CD4-positive, alpha-beta memory T cell (primary cell): ENCODE measurements at places on chromosomes 4 and X. TPM values are rescaled to one million over a fixed set of nuclear protein-coding genes. Genes with fewer than 3 reads are reported as not detected.

- DNase-seq, result no peak
- no peaks in the 10 kb centered on the region for H3K27me3 ChIP-seq
- H3K36me3 ChIP-seq, result peaks cover 13% of the 10 kb centered on the region
- no peak overlapping the region for H3K27ac ChIP-seq
- H3K4me1 ChIP-seq, result no peaks in the 10 kb centered on the region
- H3K4me3 ChIP-seq, result no peak overlapping the region
These were observed 113.4 kb downstream of the ZAR1 start for GRCh38 chr4:48603366-48604003.

DNA sequence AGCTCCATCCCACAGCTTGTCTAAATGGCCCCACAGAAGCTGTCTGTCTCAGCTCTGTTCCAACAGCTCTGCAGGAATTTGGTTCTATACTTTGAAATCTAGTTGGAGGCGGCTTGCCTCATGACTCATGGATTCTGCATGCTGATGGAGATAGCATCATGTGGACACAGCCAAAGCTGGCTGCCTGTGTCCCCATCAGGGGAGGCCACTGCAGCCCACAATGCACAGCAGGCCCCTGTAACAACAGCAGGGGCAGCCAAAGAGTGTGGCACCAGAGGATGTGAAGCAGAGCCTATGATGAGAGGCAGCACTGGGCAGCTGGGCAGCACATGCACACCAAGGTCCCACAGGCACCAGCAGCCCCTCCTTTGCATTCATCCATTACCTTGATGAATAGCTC is 67.2 kb downstream of the DCAF12L1 start:
- H3K4me3 ChIP-seq, result no peak overlapping the region
- H3K36me3 ChIP-seq, result no peaks in the 10 kb centered on the region
- no peaks in the 10 kb centered on the region for H3K4me1 ChIP-seq
- H3K27ac ChIP-seq, result no peak overlapping the region
- DNase-seq, result no peak

- no peaks in the 10 kb centered on the region for H3K4me1 ChIP-seq
- no peak overlapping the region for H3K4me3 ChIP-seq
- no peak overlapping the region for H3K27ac ChIP-seq
- no peaks in the 10 kb centered on the region for H3K27me3 ChIP-seq
- no peak for DNase-seq
These were observed 165.0 kb downstream of the RBM46 start for GRCh38 chr4:154946113-154946512.

The FGF13 gene
- total RNA-seq, result not detected

GRCh38 chr4:107877361-107877760 is 52.6 kb downstream of the SGMS2 start:
- no peak for DNase-seq
- no peaks in the 10 kb centered on the region for H3K27me3 ChIP-seq
- no peak overlapping the region for H3K4me3 ChIP-seq
- no peaks in the 10 kb centered on the region for H3K36me3 ChIP-seq
